Pancreas (tissue), 10 donors: ENCODE measurements at places on chromosomes 2 and 18. TPM values are rescaled to one million over a fixed set of nuclear protein-coding genes. Genes with fewer than 3 reads are reported as not detected.

Gene PIGN
- total RNA-seq, result 14.3 TPM

Gene BIN1
- total RNA-seq, result 13.6 TPM

DNA sequence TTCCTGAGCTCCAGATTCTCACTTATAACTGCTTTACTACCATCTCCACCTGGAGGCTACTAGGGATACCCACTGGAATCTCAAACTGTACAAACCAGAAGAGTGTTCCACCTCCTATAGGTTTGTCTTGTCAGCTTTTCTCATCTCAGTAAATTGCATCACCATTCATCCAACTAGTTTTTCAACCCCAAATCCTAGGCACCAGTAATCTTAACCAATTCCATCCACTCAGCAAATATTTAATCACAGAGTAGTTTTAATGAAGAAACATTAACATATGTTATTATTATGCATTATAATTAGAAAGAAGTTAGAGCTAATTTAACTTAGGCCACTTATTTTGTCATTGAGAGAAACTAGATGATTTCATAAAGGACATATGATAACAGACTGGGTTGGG lies 635.0 kb downstream of the DCDC2C start:
- no peak for DNase-seq

- no peak for DNase-seq
Measured at GRCh38 chr2:24981411-24982136, 9.8 kb upstream of the DNAJC27 start.

GRCh38 chr2:155600914-155601760 lies 731.4 kb downstream of the NR4A2 start:
- DNase-seq, result no peak
